ENCODE measurements at places on chromosomes 16 and 17.
A peak's percentile ranks its signal among the peaks of the same experiment; 100 is the strongest.

DNA sequence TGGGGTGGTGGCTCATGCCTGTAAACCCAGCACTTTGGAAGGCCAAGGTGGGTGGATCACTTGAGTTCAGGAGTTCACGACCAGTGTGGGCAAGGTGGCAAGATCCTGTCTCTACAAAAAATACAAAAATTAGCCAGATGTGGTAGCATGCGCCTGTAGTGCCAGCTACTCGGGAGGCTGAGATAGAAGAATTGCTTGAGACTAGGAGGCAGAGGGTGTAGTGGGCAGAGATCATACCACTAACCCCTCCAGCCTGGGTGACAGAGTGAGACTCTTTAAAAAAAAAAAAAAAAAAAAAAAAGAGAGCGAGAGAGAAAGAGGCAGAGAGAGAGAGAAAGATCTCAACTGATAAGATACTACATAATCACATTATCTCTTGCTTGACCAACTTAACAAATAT is 45.9 kb downstream of the KANSL1 start:
- peak; percentile 16 for DNase-seq

- DNase-seq = no peak
Observed at GRCh38 chr17:44765965-44766364, 7.2 kb downstream of the ADAM11 start.

DNA sequence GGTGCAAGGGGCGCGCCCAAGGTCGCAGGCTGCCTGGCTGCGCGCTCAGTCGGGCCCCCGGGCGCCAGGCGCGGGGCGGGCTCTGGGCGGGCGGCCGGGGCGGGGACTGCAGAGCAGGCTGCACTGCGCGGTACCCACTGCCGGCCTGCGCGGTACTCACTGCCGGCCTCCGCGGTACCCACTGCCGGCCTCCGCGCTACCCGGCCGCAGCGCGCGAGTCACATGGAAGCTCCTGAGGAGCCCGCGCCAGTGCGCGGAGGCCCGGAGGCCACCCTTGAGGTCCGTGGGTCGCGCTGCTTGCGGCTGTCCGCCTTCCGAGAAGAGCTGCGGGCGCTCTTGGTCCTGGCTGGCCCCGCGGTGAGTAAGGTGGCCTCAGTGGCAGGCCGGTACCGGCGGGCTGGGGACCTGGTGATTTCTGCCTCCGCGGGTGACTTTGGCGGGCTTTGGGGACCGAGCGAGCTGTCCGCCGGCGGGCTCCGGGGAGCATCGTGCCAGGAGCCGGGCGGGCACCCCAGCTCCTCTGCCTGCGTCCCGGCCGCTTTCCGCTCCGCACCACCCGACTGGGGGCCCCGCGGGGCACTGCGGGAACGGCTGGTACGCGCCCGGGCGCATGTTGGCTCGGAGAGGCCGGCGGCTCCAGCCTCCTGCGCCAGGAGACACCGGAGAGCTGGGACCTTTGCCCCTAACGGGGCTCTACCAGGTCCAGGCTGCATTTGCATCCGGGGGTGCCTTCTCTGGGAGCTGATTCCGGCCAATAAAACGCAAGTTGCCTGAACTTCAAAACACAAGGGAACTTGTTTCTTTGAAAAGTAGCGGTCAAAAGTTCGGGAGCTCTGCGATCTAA is at the start of gene SLC47A1:
Gene SLC47A1 (plus strand): TSS at position 137 of the 844 bp plus-strand sequence. CDS start 86 bp downstream, at position 223.
- DNase-seq = no peak

DNA sequence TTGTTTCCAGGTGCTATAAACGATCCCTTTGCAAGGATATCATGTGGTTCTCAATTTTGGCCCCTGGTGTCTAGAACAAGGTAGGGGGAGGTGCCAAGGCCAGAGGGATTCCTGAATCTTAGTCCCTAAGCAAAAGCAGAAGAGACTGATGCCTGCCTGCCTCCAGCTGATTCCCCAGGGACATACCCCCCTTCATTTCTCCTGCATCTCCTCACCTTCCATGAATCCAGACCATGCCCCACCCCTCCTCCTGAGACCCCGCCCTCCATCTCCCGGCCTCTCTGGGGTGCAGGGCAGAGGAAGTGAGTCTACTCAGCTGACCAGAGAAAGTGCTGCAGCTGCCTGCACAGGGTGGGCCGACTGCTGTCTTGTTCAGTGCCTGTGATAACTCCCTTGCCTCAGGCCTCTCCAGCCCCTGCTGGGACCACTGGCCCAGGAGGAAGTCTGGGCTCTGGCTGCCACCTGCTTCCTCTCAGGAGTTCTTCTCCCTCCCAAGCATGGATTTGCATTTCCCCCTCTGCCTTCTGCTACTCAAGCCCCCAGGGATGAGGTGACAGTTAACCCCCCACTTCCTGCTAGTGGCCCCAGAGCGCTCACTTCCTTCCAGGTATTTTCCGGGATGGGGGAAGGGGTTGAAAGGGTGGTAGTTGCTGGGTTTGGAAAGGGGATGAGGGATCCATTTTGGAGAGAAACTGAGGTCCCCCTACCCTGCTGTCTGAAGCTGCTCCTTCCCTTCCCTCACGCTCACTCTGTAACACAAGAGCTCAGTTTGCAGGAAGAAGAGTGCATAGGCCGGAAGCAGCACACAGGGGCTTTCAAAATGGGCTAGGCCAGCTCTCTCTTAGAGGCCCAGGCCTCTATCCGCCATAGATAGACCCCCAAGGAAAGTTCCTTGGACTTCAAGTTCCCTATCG is 10.5 kb upstream of the TSPOAP1 start:
- DNase-seq = no peak

- DNase-seq = peak; percentile 17
Observed at GRCh38 chr17:21463204-21463661, 87.1 kb downstream of the KCNJ12 start.

DNA sequence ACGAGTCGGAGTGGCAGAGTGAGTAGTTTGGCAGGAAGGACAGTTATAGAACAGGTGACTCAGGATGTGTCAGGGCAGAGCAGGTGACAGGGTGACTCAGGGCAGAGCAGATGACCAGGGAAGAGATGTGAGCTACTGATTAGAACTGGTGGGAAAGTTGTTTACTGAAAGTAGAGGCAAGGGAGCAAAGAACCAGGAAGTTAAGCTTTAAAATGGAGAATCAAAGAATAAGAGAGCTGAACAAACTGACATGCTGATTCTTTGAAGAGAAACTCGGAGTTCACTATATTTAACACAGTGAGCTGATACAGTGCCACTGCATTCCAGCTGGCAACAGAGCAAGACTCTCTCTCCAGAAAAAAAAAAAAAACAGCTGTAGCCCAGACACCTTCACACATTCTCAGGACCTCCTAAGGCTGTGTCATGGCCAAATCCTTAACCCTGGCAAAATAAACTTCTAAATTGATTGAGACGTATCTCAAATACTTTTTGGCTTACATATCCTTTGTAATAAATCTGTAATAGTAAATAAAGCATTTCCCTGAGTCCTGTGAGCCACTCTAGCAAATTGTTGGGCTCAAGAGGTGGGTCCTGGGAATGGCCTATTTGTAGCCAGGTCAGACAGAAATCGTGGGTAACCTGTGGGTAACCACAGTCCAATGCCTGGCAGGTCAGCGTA is 12.3 kb upstream of the UBE2I start:
- no peak for DNase-seq

DNA sequence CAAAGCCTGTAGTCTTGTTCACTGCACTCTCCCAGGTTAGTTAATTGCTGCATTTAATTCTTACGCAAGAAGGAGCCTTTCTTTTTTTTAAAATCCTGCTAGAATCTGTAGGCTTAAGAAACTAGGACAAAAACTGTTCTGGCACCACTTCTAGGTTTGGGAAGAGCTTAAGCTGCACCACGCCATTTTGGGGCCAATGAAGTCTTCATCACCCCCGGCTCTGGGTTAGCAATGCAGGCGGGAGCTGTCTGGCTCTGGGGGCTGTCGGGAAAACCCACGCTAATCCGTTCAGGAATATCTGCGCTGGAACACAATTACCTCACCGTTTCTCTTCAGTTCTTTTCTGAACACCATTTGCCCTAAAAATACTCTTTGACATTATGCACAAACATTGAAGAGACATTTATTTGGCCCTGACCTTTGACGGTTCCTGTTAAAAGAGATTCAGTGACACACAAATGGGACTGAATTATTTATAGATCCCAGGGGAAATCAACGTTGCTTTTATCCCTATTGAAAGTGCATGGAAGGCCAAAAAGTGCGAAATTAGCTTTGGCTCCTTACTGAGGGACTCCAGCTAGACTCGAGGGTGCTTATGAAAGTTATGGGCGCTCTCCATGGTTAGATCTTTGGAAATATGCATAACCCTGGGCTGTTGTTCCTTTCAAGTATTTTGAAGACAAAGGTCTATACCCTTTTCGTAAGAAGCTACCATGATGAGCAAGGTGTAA is 249.2 kb downstream of the HAPSTR1 start:
- DNase-seq = no peak

GRCh38 chr16:57946181-57946801 is 24.6 kb downstream of the CNGB1 start:
- DNase-seq = no peak

GRCh38 chr16:49327466-49327865 is 45.8 kb upstream of the CBLN1 start:
- DNase-seq = no peak

DNA sequence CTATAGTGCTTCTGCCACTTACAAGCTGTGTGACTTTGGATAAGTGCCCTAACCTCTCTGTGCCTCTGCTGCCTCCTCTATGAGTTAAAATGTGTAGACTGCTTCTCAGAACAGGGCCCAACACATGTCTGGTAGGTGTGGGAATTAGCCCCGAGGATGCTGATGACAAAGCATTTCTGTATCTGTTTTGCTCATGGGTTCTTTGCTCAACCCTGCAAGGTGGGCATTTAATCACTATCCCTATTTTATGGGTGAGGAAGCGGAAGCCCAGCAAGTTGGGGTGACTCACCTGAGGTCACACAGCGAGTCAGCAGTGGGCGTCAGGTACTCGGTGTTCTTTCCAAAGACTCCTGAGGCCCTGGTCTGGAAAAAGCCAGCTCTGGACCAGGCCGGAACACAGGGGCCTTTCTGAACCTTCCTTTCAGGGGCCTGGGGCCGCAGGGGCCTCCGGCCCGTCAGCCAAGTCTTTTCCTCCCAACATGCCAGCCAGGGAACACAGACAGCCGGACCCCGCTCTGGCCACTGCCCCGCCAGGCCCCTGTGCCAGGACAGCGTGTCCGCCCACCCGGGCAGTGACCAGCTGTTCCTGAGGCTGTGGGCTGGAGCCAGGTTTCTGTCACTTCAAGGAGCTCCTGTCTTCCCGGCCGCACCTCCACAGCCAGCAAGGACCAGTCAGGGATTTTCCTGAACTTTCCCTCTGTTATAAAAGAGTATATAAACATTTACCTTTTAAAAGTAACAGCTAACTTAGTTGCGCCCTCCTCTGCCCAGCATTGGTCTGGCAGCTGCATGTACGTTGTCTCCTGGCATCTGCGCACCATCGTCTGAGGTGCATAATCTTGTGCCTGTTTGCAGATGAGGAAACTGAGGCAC is 62.5 kb downstream of the SREBF1 start:
- DNase-seq = no peak

GRCh38 chr17:7176841-7177190 is 2.4 kb downstream of the ASGR1 start:
- DNase-seq = no peak
